Pancreas (tissue), 10 donors: ENCODE measurements at places on chromosomes 4 and X. TPM values are rescaled to one million over a fixed set of nuclear protein-coding genes. Genes with fewer than 3 reads are reported as not detected.

MAMLD1 gene
- 4.7 TPM for total RNA-seq

HSFX3 gene
- total RNA-seq, result not detected

RRAGB gene
- 7.7 TPM for total RNA-seq

SPOCK3 gene
- total RNA-seq, result 2.0 TPM

UNC5C gene
- total RNA-seq, result 0.84 TPM

UGT2B17 gene
- total RNA-seq, result 0.32 TPM

SPANXA2 gene
- total RNA-seq, result not detected

TLL1 gene
- total RNA-seq, result 1.1 TPM
